ENCODE measurements at places on chromosomes 4 and X. TPM values are rescaled to one million over a fixed set of nuclear protein-coding genes. Genes with fewer than 3 reads are reported as not detected.

DNA sequence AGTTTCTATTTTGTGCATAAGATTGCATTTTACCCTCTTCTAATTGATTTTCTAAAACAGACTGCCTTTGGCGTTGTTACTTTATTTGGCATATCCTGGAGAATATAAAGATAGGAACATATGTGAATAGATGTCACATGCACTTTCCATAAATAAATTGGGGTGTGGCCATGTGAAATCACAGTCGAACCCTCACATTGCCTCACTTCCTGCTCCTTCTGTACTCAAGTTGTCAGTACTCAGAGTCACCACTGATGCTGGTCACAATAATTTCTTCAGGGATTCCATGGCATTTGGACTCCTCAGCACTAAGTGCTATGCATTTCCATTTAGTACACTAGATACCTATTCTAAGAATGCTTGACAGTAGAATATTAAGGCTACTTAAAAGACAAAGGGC, 1.4 kb upstream of the EMCN start:
- no peak for DNase-seq

- no peak for DNase-seq
Observed at GRCh38 chr4:60885011-60885410, 315.1 kb upstream of the ADGRL3 start.

DNA sequence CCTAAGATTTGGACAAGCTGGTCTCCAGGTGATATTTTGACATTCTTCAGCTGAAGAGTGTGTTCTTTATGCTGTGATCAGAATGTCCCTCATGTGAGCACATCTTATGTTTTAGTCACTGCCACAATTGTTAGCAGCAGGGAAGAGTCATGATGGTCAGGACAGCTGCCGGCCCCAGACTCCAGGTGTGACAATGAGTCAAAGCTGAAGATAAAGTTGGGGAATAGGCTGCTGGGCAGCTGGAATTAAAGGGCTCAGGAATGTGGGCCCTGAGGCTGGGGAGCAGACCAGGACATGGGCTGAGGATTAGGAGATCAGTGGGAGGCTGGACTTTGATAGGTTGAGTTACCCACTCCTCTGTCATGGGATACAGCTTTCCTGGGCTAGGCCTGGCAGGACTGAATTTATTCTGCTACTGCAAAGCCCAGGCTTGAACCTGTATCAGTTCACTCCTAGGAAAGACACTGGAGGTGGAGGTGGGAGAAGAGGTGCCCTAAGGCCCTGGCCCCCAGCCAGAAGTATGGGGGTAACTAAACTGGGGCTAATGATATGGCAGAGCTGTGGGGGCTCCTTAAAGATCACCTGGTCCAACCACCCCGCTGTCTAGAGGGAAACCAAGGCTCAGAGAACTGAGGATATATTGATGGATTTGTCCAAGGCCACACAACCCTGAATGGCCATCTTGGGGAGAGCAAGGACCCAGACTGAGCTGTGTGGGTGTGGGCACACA, 119.5 kb downstream of the PJA1 start:
- DNase-seq: no peak

DNA sequence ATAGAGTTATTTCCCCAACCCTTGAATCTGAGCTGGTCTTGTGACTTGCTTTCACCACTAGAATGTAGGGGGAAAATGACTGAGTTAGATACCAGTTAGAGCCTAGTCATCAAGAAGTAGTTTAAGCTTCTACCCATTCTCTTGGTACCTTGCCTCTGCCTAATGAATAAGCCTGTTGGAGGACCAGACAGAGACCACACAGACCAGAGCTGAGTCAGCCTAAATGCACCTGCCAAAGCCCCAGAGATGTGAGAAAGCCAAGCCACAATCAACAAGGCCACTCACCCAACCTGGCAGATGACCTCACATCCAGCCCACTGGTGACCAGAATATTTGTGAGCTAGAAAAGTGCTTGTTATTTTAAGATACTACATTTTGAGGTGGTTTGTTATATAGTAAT, 85.2 kb upstream of the DCLK2 start:
- peak; percentile 49 for DNase-seq

DNA sequence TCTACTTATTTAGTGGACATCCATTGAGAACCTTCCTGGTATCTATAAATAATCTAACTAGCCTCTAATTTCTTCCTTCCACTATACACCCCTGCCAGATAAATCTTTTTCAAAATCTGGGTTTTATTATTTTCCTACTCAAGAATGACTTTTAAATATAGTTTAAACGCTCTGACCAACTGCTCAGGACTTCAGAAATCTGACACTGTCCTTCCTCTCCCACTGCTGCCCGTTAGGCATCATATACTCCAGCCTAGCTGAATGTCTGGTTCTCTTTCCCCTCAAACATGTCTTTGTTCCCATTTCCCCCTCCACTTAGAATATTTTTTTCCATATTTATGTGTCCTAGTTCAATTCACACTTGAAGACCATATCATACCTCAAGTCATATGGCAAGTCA, 35.2 kb upstream of the CBLL2 start:
- DNase-seq: no peak

GRCh38 chrX:119745283-119745848, 13.0 kb upstream of the SOWAHD start:
- DNase-seq: no peak

MUC7 gene
- total RNA-seq: not detected

GRCh38 chrX:130975947-130976346, 72.9 kb upstream of the ENOX2 start:
- DNase-seq: peak; percentile 30

DNA sequence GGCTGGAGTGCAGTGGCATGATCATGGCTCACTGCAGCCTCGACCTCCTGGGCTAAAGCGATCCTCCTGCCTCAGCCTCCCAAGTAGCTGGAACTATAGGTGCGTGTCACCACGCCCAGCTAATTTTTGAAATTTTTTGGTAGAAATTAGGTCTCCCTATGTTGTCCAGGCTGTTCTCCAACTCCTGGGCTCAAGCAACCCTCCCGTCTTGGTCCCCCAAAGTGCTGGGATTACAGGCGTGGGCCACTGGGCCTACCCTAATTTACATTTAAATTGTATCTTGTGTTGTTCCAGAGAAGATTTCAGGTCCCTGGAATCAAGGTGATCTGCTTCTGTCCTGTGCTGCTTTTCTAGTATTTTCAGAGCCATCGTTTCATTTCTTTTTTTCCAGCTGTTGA, 1.2 kb upstream of the LRPAP1 start:
- no peak for DNase-seq

GRCh38 chrX:117487421-117487820, 629.2 kb downstream of the KLHL13 start:
- DNase-seq: no peak

GRCh38 chr4:181418496-181418895, 824.7 kb upstream of the TENM3 start:
- DNase-seq: no peak

DNA sequence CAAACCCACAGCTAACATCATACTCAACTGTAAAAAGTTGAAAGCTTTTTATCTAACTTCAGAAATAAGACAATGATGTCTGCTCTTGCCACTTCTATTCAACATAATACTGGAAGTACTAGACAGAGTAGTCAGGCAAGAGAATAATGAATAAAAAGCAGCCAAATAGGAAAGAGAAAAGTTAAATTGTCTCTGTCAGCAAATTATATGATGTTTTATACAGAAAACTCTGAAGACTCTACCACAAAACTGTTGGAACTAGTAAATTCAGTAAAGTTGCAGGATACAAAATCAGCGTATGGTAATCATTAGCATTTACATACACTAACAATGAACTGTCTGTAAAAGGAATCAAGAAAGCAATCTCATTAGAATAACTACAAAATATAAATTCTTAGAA, 752.9 kb upstream of the CT83 start:
- no peak for DNase-seq

EXOC1L gene
- not detected for total RNA-seq

UGT2B15 gene
- total RNA-seq: not detected

GRCh38 chr4:113179996-113180395, 130.5 kb downstream of the ANK2 start:
- no peak for DNase-seq

- peak; percentile 52 for DNase-seq
Observed at GRCh38 chr4:88225232-88226105, 58.9 kb downstream of the PPM1K start.

TMEM271 gene
- total RNA-seq: not detected

BEND2 gene
- 2.6 TPM for total RNA-seq

GRCh38 chr4:25872851-25873631, 10.3 kb upstream of the SEL1L3 start:
- DNase-seq: no peak

DNA sequence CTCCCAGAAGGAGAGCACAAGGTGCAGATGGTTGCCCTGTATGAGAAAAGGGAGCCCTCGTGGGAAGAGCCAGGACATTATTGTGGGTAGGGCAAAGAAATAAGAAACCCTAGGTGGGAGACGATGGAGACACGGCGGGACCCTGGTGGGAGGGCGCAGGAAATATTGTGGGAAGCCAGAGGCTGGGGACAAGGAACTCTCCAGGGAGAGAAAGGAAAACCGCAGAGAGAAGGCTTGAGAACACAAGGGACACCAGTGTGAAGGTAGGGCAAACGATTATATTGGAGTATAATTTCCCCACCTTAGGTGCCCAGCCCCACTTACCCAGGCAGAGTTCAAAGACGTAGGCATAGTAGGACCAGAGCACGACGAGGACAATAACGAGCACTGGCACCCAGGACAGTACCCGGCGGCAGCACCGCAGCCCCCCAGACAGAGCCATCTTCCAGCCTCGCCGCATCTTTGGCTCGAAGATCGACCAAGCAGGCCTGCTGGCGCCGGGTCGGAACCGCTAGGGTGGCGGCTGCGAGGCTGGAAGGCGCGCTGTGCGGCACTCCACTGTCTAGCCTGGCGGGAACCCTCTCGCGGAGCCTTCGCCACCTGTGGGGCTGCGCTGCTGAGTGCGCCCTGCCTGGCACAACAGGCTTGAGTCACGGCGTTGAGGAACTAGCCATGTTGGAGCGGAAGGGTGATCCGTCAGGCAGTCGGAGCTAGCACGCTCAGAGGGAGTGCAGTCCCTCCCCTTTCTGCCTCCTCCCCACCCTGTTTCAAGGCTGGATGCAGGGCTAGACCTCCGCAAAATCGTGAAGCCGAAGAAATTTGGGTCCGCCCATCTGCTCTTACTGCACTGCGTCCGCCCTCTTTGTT, at the start of gene ZDHHC15:
TSS of gene ZDHHC15 (minus strand) at position 473 of the 867 bp plus-strand sequence. CDS start at position 460, 13 bp downstream.
- DNase-seq: no peak

CXCL10 gene
- not detected for total RNA-seq

DNA sequence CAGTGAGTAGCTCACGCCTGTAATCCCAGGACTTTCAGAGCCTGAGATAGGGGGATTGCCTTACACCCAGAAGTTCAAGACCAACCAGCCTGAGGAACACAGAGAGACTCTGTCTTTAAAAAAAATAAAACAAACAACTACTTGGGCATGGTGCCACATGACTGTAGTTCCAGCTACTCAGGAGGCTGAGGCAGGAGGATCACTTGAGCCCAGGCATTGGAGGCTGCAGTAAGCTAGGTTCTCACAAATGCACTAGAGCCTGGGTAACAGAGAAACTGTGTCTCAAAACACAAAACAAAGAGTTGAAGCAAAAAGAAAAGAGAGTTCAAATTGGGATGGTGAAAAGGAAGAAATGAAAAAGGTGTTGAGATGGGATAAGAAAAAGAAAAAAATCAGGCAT, 10.8 kb downstream of the CAMK2D start:
- no peak for DNase-seq

- no peak for DNase-seq
Observed at GRCh38 chr4:153072661-153073060, 131.6 kb upstream of the TRIM2 start.

- no peak for DNase-seq
Observed at GRCh38 chr4:7683126-7683703, 248.5 kb upstream of the PSAPL1 start.

DNA sequence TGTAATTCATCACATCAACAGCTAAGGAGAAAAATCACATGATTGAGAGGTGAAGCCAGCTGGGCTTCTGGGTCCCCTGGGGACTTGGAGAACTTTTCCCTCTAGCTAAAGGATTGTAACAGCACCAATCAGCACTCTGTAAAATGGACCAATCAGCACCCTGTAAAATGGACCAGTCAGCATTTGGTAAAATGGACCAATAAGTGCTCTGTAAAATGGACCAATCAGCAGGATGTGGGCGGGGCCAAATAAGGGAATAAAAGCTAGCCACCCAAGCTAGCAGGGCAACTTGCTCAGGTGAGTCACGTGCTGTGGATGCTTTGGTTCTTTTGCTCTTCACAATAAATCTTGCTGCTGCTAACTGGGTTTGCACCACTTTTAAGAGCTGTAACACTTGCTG, 1248.3 kb downstream of the PCDH18 start:
- DNase-seq: no peak

ADH6 gene
- total RNA-seq: not detected

DNA sequence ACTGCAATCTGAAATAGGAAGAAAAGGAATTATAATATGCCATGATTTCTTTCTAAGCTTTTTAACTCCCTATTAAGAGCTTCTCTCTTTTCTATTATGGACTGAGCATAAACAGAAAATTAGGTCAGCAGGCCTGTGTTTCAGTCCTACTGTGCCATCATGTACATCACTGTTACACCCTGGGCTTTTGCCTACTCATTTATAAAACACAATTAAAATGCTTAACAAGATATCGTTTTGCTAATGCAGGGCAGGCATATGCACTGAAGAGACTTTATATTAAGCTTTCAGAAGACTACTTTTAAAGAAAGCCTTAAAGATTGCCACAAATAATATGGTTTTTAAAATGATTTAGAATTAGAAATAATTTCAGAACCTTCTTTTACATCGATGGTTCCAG, 828 bp upstream of the BBS12 start:
- DNase-seq: no peak

GRCh38 chr4:55338486-55338885, 7.6 kb upstream of the SRD5A3 start:
- DNase-seq: no peak

ZCCHC4 gene
- total RNA-seq: 9.8 TPM
